ENCODE measurements at places on chromosomes 7 and 10. TPM values are rescaled to one million over a fixed set of nuclear protein-coding genes. Genes with fewer than 3 reads are reported as not detected.
A peak's percentile ranks its signal among the peaks of the same experiment; 100 is the strongest.

DNA sequence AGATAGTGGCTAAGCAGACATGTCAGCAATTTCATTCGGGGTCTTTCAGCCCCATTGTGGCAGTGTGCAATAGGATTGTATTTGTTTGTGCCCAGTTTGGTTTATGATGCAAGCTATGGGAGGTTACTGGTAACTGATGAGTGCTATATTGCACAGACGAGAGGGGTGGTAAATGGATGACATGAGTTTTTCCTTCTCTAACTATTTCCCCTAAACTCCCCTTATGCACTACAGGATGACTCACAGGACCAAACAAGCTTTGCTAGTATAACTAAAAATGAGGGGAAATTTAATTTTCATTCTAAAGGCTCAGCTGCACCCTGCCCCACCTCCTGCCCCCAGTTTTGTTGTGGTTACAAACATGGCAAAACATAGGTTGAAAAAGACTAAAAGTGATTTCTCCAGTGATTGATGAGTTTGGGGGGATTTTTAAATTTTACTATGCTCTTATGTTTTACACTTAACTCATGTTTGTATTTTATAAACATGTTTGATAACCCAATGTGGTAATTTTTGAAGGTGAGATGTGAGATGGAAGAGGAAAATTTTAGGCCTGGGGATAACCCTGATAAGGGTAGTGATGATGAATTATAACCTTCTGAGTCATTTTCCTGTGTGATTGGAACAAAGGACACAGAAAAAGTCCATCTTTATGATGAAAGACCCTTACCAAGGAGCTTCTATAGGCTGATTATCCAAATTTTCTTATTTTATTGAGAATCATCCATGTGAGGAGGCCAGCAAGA is 60.8 kb upstream of the NAMPT start:
- DNase-seq, result no peak
- peaks cover 8% of the 10 kb centered on the region for H3K4me1 ChIP-seq
- H3K27ac ChIP-seq, result no peak overlapping the region
- no peaks in the 10 kb centered on the region for H3K27me3 ChIP-seq
- H3K36me3 ChIP-seq, result no peaks in the 10 kb centered on the region

GRCh38 chr7:139304517-139304916 is 36.6 kb upstream of the FMC1 start:
- no peaks in the 10 kb centered on the region for H3K27me3 ChIP-seq
- H3K4me3 ChIP-seq, result no peak overlapping the region
- H3K27ac ChIP-seq, result no peak overlapping the region

GRCh38 chr7:44883961-44884620 is 1.2 kb downstream of the PURB start:
- H3K27ac ChIP-seq, result peak overlapping the region; percentile 95
- peak overlapping the region; percentile 96 for H3K4me3 ChIP-seq
- peaks cover 65% of the 10 kb centered on the region for H3K4me1 ChIP-seq
- no peaks in the 10 kb centered on the region for H3K27me3 ChIP-seq
- no peak for DNase-seq

DNA sequence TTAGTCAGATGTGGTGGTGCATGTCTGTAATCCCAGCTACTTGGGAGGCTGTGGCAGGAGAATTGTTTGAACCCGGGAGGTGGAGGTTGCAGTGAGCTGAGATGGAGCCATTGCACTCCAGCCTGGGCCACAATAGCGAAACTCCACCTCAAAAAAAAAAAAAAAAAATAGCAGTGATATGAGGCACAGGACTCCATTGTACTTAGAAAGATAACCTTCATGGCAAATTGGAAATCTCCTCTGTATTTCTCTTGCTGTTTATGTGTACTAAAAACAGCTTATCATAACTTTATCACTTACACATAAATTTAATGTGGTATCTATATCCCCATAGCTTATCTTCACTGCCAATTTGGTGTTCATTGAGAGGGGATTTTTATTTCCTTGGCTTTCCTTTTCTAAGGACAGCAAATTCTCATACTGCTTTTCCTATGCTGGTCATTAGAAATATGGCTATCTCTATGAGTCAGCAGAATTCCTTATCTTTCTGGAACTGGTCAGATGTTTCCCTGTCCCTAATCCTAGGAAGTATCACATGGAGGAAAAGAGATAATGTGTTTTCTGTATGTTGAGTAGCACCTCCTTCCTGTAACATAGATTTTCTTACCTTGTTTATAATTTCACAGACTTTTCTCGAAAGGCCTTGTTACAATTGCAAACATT is 40.6 kb upstream of the ZEB1 start:
- H3K27me3 ChIP-seq, result no peaks in the 10 kb centered on the region
- H3K27ac ChIP-seq, result no peak overlapping the region
- H3K4me3 ChIP-seq, result no peak overlapping the region
- no peaks in the 10 kb centered on the region for H3K36me3 ChIP-seq
- H3K4me1 ChIP-seq, result no peaks in the 10 kb centered on the region

DNA sequence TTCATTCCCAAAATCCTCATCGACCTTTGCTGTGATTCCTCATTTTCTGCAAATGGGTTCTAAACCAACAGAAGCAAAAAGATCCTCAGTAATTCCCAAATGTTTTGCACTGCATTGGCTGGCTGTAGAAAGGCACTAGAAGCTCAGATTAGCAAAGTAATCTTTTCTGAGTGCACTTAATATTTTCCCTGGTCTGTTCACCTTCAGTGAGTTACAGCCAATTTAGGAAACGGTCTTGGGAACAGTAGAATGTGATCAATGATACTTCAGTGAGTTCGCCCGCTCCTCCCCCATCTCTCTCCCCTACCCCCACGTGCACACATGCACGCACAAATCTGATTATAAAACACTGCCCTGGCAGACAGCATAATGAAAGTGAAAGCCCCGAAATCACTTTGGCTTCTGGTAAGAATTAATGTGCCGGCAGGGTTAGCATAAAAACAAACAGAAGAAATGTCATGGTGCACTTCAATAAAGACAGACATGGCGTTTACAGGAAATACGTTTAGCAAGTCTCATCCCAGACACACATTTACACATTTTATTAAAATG is 201.3 kb upstream of the CDCA7L start:
- H3K27ac ChIP-seq, result no peak overlapping the region
- peaks cover 13% of the 10 kb centered on the region for H3K36me3 ChIP-seq
- H3K4me1 ChIP-seq, result peaks cover 14% of the 10 kb centered on the region
- H3K27me3 ChIP-seq, result no peaks in the 10 kb centered on the region

- H3K36me3 ChIP-seq, result no peaks in the 10 kb centered on the region
- peak overlapping the region; percentile 67 for H3K4me3 ChIP-seq
- no peaks in the 10 kb centered on the region for H3K27me3 ChIP-seq
- H3K27ac ChIP-seq, result peak overlapping the region; percentile 95
- H3K4me1 ChIP-seq, result peaks cover 25% of the 10 kb centered on the region
Observed at GRCh38 chr7:94396596-94396995, 1.9 kb downstream of the COL1A2 start.

CPA2 gene
- not detected for total RNA-seq

TMEM140 gene
- total RNA-seq, result 20.4 TPM

EIF4H gene
- total RNA-seq, result 139 TPM
